ENCODE measurements at places on chromosomes 3 and 15.

DNA sequence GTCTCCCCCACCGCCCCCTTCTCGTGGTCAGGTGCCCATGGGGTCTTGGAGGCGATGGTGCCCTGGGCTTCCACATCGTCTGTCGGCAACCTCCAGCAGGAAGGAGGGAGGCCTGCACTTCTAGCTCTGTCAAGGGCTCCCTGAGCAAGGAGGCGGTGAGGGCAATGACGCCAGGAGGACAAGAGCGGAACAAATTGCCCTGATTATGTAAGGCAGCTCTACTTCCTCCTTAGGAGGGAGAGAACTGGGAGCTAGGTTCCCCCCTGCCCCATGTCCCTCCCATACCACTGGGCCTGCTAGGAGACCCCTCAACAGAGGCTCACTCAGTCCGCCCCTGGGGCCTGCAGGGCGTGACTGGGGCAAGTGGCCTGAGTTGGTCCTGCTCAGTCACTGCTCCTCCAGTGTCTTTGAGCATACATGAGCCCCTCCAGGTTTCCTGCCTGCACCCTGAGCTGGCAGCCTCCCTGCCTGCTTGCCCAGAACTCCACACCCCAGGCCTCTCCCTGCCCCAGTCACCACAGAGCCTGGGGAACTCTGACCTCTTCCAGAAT is 56.1 kb downstream of the CACNA2D2 start:
- DNase-seq: no peak

DNA sequence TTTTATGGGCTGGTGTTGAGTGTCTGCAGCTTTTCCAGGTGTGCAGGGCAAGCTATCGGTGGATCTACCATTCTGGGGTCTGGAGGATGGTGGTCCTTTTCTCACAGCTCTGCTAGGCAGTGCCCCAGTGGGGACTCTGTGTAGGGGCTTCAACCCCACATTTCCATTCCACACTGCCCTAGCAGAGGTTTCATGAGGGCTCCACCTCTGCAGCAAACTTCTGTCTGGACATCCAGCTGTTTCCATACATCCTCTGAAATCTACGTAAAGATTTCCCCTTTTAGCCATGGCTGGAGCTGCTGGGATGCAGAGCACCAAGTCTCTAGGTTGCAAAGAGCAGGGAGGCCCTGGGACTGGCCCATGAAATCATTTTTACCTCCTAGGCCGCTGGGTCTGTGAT is 11.6 kb downstream of the RFX7 start:
- DNase-seq: no peak

GRCh38 chr15:79811406-79812405 is 85.1 kb downstream of the MTHFS start:
- DNase-seq: peak; percentile 15

DNA sequence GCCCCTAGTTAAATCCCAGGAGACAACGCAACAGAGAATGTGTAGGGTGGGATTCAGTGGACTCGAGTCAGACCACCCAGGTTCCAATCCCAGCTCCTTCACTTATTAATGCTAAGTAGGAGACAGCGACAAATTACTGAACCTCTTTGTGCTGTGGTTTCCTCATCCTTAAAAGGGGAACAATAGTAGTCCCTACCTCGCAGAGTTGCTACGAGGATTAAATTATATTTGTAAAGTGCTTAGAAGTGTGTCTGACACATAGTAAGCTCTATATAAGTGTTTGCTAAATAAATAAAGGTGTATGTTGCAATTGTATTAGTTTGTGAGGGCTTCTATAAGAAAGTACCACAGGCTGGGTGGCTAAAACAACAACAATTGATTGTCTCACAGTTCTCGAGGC is 58.0 kb upstream of the PPARG start:
- no peak for DNase-seq

GRCh38 chr3:98014268-98014585 is 20.9 kb downstream of the GABRR3 start:
- DNase-seq: no peak

DNA sequence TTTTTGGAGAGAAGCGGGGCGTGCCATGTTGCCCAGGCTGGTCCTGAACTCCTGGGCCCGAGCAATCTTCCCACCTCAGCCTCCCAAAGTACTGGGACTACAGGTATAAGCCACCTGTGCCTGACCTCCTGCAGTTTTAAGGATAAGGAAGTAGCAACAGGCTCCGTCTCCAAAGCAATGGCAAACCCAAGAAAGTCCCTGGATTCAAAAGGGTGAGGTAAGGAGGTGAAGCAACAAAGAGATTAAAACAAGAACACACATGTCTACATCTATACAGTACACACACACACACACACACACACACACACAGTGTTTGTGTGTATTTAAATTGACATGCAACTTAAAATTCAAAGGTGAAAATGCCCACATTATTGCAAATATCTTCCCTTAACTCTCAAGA is 58.9 kb downstream of the ABCC5 start:
- no peak for DNase-seq

- DNase-seq: no peak
Measured at GRCh38 chr3:130895690-130896488, 2.0 kb downstream of the ATP2C1 start.

- DNase-seq: peak; percentile 56
Measured at GRCh38 chr3:71579935-71580406, 3.6 kb downstream of the FOXP1 start.

DNA sequence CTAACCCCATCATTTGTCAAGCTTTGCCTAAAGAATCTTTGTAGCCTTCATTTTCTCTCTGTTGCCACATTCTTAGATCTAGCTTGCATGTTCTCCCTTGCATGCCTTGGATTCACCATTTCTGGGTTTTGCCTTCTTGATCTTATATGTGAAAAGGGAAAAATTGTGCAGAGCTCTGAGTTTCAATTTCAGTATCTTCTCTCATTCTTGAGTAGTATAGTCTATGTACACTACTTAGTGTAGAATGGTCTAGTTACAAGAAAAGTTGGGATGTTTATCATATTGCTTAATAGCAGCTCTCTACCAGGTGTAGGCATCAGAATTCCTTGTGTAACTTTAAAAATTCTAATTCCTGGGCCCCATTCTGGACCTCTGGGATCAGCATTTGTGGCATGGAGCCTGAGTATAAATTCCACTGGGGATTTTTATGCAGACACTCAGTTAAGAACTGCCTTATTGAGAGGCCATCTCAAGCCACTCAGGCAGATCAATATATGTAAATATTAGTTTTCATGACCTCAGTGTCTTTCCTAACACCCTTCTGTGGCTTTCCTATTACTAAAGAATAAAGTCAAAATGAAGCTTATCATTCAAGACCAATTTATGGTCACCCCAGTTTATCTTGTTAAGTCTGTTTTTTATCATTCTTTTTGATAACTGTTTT is 23.4 kb downstream of the GTF2E1 start:
- DNase-seq: no peak

- no peak for DNase-seq
Measured at GRCh38 chr15:38294126-38294525, 41.5 kb downstream of the SPRED1 start.

GRCh38 chr3:188575501-188575900 is 421.5 kb downstream of the LPP start:
- no peak for DNase-seq

DNA sequence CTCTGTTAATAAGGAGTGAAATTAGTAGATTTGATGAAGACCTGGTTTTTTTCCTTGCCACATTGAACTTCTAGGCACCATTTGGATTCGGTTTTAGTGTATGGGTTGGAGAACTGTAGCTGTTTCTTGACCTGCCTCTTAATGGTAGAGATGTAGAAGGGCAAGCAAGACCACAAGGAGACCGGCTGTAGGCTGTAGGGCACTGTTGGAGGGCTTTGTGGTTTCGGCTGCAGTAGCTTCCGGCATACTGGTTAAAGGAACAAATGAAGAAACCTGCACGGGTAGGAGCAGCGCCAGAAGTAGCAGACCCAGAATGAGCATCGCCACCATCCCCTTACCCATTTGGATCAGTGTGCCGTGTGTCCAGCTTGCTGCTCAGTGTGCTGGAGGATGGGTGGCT is 7.9 kb downstream of the PCLAF start:
- DNase-seq: no peak

DNA sequence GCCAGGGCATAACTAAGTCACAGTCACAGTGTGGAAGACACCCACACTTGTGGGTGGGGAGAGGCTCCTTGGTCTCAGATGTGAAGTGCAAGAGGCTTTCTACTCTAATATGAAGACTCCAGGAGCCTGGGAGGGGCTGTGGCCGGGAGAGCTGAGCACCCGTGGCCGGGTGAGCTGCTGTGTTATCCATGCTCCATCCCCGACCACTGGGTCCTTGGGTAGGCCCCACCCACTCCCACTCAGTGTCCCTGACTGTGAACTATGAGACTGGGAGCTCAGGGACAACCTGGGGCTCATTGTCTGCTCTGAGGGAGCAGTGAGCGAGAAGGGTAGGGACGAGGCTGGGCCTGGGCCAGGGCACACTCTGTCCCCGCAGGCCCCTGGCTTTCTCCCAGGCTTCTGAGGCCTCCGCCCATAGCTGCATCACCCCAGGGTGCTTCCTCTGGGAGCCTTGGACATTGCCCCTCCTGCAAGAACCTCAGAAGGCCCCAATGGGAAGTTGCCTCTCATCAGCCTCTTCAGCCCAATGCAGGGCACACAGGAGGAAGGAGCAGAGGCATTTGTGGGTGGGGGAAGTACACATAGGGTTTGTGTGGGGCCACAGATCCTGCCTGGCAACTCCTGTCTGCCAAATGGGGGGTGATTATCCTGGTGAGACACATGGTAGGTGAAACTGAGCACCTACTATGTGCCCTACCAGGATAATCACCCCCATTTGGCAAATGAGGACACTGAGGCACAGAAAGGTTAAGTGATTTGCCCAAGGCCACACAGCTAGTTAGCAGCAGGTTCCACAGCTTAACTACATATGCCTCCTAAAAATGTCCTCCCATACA is 2.4 kb downstream of the ANPEP start:
- peak; percentile 62 for DNase-seq

DNA sequence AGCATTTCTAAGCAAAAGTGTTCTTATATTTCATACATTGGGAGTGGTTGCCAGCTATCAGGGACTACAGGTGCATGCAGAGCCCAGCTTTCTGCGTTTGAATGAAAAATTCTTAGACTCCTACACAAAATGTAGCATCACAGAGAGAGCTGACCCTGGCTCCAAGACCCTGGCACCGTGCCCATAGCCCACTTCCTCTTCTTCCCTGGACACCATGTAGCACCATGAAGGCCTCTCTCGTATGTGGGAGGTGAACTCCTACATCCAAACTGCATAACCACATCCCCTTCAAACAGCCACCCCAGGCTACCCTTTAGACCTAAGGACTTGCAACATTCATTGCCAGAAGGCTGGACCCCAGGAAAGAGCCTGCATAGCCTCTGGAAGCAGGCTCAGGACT is 35.8 kb upstream of the ATOSA start:
- no peak for DNase-seq

GRCh38 chr3:42262525-42262924 is 3.5 kb downstream of the CCK start:
- peak; percentile 87 for DNase-seq

GRCh38 chr15:22888120-22888859 is 49.8 kb downstream of the NIPA2 start:
- DNase-seq: peak; percentile 94

DNA sequence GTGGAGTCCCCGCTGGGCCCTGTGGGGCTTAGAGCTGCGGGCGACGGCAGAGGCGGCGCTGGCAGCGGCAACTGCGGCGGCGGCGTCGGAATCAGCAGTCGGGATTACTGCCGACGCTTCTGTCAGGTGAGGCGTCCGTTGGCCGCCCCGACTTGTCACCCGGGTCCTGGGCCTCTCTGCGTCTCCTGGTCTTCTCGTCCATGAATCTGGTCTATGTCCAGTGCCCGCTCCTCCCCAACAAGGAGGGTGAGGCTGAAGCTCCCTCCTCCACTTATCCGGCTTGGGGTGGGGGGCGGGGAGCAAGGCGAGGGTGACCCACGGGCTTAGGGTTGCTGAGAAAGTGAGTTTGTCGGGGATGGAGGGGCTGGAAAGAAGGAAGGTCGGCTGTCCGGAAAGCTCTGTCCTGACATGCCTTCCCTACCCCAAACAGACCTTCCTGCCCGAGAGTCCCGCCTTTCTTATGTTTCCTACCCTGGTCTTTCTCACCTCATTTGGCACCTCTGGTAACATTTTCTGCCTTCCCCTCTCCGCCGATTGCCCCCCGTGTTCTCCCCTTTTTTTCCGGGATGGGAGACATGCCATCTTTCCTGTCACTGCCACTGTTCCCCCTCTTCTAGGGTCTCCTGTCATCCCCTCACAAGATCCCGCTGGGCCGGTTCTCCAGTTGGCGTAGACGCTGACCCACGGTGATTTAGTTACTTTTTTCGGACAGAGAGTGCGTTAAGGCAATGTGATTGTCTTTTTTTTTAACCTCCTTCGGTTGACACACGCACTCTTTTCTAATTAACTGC is 520 bp downstream of the ZNF654 start:
- no peak for DNase-seq

- no peak for DNase-seq
Measured at GRCh38 chr3:66302288-66302687, 81.5 kb downstream of the SLC25A26 start.

GRCh38 chr3:160757233-160758106 is 1.4 kb downstream of the PPM1L start:
- no peak for DNase-seq

GRCh38 chr3:186705882-186706780 is 11.0 kb upstream of the KNG1 start:
- no peak for DNase-seq

DNA sequence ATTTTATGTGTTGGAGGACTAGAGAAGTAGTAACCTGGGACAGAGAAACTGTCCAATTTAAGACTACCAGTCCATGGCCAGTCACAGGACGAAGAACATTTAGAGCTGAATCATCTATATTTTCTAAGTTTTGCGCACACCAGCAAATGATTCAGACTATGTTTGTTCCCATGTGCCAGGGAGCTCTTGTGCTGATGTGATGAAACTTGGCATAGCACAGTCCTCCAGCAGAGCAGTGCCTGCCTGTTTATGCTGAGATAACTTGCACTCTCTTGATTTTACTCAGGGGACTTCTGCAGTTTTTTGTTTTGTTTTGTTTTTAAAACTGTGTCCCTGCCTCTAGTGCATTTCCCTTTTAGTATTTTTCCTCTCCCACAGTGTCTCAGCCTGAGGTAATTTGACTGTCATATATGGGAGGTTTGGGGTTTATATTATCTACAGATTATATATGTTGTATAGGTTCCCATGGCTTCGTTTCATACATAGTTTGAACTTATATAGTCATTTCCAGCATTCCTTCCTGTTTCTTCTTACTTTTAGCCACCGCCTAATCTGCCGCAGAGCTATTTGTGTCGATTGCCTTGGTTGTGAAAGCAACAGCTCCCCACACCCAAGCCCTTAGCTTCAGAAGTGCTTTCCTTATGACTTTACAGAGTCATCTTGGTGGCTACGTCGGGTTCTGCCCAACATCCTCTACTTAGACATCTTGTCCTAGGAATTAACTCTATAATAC is 45.5 kb downstream of the PPM1L start:
- no peak for DNase-seq

- DNase-seq: peak; percentile 85
Measured at GRCh38 chr3:44993471-44994205, 17.6 kb downstream of the EXOSC7 start.

DNA sequence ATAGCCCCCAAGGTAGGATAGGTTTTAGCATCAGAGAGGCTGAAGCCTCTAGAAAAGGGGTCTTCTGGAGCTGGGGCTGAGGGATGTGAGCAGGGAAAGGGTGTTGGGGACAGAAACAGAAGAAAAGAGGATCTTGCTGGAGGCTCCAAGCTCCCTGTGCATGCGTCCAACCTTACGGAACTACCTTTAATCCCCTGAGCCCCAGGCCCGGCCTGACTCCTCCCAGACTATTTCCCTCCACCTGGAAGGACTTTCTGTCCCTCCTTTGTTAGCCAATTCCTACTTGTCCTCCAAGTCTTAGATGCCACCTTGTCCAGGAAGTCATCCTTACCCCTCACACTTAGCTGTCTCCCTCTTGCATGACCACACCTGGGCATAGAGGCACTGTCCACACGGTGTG is 50.0 kb upstream of the VPS8 start:
- DNase-seq: no peak

All from EL (cell line).